ENCODE measurements at places on chromosomes 7 and 10.

DNA sequence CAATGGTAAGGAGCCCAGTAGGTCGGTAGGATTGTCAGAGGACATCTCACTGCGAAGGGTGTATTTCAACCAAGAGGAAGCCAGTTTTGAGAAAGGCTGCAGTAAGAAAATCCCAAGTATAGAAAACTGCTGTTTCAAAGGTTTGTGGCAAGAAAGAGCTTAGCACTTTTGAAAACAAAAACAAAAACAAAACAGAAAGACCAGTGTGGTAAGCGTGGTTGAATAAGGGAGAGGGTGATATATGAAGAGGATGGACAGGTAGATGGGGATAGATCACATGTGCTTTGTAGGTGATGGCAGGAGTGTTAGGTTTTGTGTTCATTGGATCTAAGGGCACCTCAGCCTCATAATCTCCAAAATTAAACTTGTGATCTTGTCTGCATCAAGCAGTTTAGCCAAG is 141.6 kb upstream of the WNT16 start:
- no peak for DNase-seq

- DNase-seq: no peak
Measured at GRCh38 chr10:16155834-16156233, 281.0 kb upstream of the PTER start.

DNA sequence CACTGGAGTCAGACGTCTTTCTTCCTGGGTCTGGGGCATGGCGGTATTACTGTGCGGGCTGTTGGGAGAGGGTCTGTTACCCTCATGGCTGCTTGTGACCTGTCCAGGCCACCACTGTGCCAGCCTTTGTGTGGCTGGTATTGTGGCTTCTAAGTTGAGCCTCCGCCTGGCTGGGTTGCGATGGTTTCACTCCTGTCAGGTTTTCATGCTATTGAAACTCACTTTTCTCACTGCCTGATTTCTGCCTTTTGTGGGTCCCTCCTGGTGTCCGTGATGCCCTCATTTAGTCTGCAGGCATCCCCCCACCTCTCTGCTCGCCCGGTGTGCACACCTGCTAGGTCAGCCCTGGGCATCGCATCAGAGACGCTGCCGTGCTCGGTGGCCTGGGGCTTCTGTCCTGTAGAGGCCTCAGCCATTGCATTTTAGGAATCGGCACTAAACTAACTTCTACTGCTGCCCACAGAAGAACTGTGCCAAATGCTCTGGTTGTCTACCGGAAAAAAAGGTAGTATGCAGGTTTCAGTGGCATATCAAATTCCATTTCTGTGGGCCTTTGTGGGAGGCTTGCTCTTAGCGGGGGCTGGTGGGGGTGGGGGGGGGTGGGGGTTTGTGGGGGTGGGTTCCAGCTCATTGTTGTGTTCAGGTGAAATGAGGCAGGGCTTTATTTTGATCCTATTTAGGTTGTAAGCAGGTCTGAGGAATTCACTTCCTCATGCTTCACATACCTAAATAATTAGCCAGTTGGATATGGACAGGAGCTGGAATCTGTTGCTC is 64.3 kb downstream of the MGMT start:
- peak; percentile 97 for DNase-seq

DNA sequence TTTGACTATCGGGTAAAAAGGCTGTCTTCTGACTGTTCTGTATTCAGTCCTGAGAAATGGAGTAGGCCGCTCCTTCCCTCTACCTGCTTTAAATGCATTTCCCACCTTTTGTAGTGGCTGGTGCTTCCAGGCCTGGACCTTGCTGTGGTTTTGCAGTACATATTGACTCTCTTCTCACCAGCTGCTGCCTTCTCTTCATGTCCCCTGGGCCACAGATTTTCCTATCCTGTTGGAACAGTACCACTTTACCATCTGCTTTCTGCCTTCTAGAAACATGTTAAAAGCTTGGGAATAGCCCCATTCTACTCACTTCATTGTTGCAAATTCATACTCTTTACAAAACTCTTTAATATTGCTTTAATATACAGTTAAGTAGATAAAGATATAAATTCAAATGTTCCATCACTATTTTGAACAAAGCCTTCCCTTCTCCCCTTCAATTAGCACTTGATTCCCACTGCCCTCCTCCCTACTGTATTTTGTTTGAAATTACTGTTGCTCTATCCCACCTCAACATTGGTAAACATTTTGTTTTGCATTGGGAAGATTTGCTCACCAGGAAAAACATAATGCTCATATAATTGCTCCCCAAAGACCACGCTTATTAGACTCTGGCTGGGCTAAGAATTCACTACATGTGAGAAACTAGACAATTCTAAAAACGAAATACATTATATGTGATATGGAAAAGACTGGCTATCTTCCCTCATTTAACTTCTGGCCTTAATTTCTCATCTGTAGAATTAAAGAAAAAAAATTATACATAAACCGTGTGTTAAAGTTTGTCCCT is 17.3 kb upstream of the SEMA3C start:
- no peak for DNase-seq

DNA sequence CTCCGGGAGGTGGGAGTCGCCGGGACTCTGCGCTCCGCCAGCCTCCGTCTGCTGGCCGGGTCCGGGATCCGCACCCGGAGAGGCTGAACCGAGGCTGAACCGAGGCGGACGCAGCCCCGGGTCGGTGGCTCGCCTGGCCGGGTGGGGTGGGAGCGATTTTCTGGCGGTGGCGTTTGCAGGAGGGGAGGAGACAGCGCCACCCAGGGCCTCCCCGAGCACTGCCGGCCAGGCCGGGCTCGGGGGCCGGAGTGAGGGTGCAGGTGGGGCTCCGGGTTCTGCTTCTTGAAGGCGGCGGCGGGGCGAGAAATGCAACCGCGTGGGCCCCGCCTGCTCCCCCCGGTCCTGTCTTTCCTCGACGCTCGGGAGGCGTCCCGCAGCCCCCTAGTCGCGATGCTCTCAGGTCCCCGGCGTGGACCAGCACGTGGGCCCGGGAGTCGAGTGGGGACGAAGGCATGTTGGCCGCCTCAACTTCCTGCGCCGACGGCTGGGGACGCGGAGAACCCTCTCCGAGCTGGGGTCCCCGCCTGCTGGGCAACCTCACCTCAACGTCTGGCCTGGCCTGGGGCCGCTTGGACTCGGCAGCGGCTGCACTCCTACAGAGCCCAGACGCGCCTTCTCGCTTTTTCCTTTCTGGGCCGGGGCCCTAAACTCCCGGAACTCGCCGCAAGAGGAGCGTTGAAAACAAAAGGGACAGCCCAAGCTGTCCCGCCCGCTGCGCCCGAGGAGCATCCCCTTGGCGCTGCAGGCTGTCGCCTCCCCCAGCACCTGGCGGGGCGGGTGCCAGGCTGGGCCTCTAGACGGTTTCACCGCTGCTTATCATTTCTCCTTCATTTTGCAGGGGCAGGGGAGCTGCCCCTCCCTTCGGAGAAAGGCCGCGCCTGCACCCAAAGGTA is 25.2 kb upstream of the VAX1 start:
- DNase-seq: no peak

- peak; percentile 47 for DNase-seq
Measured at GRCh38 chr7:113086431-113086888, at the start of gene GPR85. GPR85 (minus strand) TSS chr7:113086827; CDS start chr7:113084721, 2,106 bp downstream.

- no peak for DNase-seq
Measured at GRCh38 chr7:70071766-70072165, 473.5 kb downstream of the AUTS2 start.

DNA sequence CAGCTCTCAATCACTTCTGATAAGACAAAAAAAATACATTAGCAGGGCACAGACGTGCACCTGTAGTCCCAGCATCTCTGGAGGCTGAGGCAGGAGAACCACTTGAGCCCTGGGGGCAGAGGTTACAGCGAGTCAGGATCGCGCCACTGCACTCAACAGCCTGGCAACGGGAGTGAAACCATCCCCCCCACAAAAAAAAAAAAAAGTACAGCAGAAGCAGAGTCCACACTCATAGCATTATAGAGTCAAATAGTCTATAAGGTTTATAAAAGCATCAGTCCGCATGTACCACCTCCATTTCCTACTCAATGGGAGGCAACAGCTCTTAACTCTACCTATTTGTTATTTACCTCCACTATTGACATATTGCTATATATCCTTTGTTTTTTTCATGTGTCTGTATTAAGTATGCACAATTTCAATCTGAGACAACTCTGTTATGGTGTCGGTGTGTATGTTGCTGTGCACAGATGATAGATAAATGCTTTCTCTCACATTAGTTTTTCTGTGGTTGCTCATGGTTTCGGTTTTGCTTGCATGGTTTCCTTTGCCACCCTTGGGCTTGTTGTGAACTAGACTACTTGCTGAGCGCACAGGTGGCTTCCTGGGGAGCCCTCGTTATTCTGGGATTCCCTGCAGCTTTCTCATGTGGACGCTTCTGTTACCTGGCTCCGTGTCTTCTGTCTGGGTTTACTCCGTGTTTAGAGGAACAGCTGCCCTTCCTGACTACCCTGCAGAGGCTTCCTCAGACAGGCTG is 40.4 kb downstream of the PROSER2 start:
- DNase-seq: no peak

DNA sequence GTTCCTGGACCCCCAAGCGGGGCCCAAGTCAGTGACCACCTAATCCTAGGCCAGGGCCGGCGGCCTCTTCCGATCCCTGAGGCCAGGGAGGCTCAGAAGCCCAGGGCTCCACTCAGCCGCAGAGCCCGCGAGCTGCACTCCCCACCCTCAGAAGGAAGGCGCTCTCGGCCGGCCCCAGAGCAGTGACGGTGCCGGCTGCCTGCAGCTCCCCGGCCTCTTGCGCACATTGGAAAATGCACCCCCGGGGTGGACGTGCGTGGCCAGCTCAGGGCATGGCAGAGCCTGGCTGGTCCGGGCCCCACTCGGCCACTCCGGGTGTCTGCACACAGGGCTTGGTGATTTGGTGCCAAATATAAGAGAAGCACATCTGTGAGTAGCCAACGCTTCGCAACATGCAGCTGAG is 269.1 kb downstream of the PTPRN2 start:
- no peak for DNase-seq

GRCh38 chr7:158315881-158316280 is 271.7 kb downstream of the PTPRN2 start:
- no peak for DNase-seq

- DNase-seq: no peak
Measured at GRCh38 chr7:132171130-132171576, 405.1 kb downstream of the PLXNA4 start.

GRCh38 chr7:24336461-24336860 is 52.5 kb downstream of the NPY start:
- DNase-seq: no peak

GRCh38 chr10:71260622-71261325 is 48.4 kb downstream of the UNC5B start:
- no peak for DNase-seq

All from renal cortical epithelial cell (primary cell).